Right forelimb (tissue), 1 donor: ENCODE measurements at places on chromosomes 5 and 9.

DNA sequence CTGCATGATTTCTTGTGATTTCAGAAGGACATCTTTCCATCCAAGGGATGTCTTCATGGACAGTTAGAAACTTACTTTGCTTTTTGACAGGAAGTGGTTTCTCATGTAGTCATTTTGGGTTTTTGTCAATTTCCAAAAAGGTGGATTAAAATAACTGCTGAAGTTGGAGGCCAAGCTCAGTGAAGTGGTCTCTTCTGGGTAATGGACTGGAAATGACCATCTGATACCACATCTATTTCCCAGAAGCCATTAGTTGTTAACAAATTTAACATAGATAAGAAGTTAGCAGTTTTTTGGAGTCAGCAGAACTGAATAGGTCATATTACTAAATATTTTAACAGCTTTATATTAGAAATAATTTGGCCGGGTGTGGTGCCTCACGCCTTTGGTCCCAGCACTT is 86.2 kb upstream of the MYO10 start:
- DNase-seq, result no peak

DNA sequence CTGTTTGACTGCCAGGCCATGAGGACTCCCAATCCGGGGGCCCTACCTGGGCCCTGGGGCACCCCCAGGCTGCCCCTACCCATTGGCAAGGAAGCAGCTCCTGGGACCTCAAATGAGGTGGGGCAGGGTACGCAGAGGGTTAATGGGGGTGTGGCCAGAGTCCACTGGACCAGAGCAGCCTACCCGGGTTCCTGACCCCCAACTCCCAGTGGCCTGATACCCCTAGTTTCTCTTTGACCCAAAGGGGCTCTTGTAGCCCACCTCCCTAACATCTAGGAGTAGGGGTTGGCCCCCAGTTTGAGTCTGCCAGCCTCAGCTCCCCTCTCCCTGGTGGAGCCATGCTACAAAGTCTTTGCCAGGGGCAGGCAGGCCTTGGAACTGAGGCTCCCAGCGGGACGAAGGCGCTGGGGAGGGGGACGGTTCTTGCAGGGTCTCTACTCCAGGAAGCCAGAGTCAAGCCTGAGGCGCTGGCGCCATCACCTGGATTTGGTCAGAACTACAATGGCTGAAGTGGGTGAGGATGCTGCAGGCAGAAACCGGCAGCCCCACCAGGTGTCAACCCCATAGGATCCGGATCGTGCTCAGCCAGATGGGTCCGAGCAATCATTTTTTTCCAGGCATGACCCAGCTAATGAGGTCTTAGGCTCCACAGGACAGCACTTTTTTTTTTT is 8.4 kb upstream of the CERCAM start:
- peak; percentile 83 for DNase-seq

GRCh38 chr5:107673039-107673367 is 2.3 kb upstream of the EFNA5 start:
- DNase-seq, result no peak

DNA sequence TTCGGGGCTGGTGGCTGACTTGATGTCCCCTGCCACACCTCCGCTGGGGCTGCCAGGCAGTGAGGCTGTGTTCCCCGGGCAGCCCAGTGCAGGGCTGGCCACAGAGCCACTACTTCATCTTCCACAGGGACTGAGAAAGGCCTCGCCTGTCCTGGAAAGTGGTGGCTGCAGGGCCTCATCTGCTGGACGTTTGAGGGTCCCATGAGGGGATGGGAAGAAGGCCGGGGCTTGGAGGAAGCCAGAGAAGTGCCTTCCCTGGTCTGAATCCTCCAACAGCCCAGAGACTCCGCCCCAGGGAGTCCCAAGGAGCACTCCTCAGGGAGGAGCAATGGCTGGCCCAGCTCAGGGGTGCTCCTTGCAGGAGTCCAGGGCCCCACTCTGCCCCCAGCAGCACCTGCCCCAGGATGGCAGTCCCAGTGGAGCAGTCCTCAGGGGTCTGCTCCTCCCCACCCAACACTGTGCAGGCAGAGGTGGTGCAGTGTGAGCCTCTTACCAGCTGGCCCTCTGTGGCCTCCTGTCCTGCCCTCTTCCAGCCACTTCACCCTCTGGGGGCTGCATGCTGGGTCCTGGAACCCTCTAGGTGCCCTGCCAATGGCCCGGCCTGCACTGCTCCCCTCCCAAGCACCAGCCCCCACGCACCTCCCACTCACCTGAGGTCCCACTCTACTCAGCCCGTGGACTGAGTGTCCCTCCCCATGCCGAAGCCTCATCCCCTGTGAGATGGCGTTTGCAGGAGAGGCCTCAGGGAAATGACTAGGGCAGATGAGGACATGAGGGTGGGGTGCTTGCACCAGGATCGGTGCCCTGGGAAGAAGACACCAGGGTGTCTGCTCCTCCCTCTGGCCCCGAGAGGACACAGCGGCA is 47.3 kb upstream of the COL5A1 start:
- peak; percentile 27 for DNase-seq

GRCh38 chr5:174624733-174625522 is 99.5 kb upstream of the MSX2 start:
- DNase-seq, result no peak

- peak; percentile 24 for DNase-seq
Measured at GRCh38 chr9:35863583-35863982, 6.6 kb downstream of the OR13J1 start.

GRCh38 chr5:39558541-39558940 is 133.8 kb upstream of the DAB2 start:
- no peak for DNase-seq

DNA sequence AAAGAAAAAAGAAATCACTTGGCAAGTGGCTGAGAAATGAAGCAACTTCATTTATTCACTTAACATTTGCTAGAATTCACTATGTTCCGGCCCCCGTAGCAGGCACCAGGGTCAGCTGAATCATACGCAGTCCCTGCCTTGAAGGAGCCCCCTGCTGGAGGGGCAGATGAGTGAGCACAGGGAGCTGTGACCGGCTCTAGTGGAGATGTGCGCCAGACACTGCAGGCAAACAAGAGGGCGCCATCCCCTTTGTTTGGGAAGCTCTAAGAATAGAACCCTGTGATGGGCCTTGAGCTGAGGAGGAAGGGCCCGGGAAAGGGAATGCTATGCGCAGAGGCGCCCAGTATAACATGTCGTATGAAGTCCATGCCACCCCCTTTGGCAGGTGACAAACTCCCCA is 20.2 kb upstream of the RPL26L1 start:
- no peak for DNase-seq

GRCh38 chr9:134128727-134129679 is 6.9 kb upstream of the WDR5 start:
- peak; percentile 79 for DNase-seq

DNA sequence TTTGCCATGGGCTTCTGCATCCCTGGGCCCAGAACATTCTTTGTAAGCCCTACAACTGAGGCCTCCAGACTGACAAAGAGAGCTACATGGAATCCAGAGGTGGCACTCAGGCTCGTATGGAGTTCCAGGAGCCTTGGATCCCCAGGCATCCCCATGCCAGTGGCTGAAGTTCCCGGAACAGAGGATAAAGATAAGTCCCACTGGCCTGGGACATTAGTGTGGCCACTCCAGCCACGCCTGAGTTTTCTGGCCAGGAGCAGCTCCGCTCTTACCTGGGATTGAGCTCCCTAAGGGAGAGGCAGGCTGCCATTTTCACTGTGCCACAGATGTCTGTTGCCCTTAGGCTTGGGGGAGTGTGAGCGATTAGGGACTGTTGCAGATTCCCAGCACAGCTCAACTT is 656.3 kb upstream of the FAM174A start:
- DNase-seq, result no peak

DNA sequence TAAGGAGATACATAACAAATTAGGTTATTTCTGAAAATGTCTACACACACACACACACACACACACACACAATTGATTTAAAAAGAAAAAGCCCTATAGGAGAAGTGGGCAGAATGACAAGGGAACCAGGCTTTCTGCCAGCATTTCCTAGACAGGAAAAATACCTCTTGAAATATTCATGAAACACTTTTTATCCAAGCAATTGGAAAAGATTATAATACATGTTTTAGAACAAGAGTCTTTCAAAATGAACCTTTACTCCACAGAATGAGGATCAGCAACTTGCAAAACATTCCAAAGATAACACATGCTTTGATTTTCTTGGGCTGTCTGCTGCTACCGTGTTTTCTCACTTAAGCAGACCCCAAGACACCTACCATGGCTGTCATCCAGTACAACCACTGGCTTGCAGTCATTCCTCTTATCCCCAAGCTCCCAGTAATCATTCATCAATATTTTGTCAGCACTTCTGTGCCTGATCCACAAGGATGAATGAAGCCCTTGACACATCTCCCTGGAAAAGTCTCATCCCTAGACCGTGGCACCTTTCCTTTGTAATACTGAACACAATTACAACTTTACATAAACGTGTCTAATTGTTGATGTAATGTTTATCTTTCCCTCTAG is 717.1 kb upstream of the ZNF608 start:
- DNase-seq, result no peak

- no peak for DNase-seq
Measured at GRCh38 chr5:141354900-141355469, at the start of gene PCDHGA4. Gene PCDHGA4 (plus strand): TSS chr5:141355021. CDS start chr5:141355108, 87 bp downstream.

DNA sequence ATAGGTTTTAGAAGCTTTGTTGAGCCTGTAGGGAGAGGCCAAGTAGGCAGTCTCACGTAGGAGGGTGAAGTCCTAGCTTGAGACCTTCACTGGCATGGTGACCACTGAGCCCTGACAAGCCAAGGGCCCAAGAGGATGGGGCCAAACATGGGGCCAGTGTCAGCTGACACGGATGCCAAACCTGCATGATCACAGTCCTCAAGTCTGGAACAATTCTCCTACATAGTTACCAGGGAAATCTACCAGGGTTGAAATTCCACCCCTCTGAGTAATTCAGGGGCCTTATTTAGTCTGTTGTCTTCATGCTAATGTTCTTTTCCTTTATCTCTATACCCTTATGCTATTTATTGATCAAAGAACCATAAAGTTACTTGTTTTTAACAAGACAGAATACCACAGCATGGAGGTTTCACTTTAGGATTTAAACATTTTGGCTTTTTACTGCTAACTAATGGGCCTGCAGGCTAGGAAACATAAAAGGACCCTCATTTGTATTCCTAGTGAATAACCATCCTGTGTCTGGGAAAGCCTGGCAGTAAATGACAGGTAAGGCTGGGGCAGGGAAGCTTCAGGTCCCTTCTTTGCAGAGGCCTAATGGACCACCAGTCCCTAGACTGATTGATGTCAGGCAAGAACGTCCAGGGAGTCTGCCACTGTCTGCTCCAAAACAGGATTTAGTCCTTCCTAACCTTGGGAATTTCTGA is 140.8 kb downstream of the FGF1 start:
- no peak for DNase-seq

DNA sequence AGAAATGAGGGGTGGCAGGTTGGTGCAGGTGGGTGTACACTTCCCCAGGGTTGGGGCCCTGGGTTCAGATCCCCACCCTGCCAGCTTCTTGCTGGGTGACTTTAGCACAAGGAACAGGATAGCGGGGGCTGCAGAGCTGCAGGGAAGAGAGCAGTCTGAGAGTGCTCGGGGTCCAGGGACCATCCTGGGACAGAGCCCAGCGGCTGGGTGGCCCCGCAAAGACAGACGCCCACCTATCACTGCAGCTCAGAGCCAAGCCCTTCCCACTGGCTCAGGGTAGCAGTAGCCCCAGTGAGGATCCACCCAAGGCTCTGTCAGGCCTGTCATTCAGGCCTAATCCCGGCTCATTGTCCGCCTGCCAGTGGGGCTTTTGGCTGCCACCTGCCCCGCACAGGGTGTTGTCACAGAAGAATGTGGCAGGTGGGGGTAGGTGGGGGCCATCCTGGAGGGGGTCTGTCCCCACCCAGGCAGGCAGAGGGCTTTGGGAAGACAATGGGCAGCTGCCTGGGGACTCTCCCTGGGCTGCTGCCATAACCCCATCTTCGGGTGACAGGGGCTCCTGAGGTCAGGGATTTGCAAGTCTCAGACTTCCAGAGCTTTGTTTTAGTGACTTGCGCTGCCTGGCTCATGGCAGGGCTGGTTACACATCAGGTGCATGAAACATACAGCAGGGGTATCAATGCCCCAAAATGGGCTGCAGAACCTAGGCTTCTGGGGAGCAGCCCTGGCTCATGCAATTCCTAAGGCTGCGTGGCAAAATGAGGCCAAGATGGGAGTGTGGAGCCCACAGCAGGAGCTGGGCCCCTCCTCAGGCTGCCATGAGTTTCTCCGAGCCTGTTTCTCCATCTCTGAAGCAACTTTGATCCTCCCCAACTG is 52.1 kb downstream of the BARX1 start:
- DNase-seq, result peak; percentile 38

DNA sequence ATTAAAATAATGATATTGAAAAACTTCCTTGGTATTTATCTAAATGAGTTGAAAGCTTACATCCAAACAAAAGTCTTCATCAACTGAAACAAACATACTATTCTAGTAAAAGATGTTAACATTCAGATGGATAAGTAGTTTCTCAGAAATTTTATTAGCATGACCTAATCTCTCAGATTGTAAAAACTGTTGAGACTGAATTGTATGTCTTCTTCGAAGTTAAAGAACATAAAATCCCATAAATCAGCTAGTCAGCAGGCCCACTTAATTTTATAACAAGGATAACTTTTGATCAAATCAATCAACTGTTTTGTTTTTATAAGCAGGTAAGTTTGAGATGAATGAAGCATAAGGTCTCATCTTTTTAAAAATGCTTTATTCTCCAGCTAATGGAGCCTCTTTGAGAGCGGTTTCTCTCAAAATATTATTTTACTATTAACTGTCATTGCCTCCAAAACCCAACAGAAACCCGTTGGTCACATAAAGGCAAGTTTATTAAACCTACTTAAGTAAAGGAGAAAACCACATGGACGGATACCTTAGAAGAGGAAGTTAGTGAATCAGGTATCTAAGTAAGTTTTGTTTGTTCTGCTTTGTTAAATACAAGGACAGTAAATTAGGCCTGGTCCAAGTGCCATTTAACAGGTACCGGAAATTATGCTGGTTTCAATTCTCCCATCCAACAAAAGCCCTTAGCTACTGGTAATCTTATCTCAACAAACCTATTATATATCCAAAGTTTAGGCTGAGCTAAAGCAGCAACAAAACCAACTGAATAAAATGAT is 457.0 kb downstream of the PDE4D start:
- no peak for DNase-seq

- DNase-seq, result no peak
Measured at GRCh38 chr5:136174021-136174659, 18.8 kb downstream of the SMIM32 start.

DNA sequence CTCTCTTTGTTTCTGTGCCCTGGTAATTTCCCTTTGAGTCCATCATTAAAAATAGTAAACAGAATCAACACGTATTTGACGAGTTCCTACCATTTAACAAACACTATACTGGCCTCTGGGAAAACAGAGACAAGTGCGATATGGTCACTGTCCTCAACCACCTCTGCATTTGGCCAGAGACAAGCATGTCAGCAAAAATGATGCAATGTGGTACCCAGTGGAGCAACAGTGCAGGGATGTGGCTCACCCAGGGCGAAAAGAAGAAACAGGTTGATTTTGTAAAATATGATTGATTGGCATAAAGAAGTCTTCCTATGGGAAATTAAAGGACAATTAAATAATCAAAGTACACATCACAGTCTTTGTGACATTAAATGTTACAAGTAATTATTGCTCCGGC is 99.1 kb downstream of the CFAP90 start:
- DNase-seq, result no peak

GRCh38 chr9:2857564-2858198 is 13.8 kb upstream of the PUM3 start:
- peak; percentile 71 for DNase-seq
